ENCODE measurements at places on chromosomes 7 and 10.

DNA sequence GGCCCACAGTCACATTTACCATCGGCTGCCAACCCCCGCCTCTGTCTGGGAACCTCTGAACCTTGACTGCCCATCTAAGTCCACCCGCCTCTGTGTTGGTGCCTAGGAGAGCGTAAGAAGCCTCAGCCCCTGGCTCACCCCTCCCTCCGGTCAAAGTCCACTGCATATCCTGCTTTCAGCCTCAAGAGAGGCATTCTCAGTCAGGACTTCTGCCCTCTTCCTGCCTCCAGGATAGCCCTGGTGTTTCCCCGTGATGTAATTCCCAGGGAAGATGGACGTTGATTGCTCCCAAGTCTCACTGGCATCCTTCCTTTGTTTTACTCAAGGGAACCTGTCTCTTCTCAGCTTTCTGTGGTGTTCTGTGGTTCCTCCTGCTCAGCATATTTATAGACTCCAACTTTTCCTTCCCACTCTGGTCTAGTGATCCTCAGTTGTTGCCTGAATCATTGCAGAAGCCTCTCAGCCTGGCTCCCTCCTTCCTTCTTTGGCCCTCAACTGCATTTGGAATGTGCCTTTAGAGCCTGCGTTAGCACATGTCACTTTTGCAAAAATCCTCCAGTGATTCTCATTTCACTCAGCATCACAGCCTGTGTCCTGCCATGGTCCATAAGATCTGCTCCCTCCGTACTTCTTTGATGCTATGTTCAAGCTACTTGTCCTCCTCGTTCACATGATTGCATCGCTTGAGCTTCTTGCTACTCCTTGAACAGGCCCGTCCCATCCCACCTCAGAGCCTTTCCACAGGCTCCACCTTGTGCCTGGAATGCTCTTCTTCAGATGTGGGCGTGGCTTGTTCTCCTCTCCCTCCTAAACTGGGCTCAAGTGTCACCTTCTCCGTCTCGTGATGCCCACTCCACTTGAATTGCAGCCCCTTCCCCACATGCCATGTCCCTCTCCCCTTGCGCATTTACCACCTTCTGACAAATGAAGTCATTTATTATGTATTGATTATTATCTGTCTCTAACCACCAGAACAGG lies 124.2 kb downstream of the PLPP4 start:
- no peak for DNase-seq

- no peak for DNase-seq
Observed at GRCh38 chr10:91345716-91346115, 64.4 kb upstream of the HECTD2 start.

GRCh38 chr7:101950450-101951119 lies 133.2 kb downstream of the CUX1 start:
- no peak for DNase-seq

- no peak for DNase-seq
Observed at GRCh38 chr7:106731646-106732444, 70.9 kb upstream of the CCDC71L start.

GRCh38 chr7:81433692-81434331 lies 336.0 kb downstream of the HGF start:
- no peak for DNase-seq

- DNase-seq: no peak
Observed at GRCh38 chr7:127514499-127514898, 70.9 kb downstream of the GCC1 start.

DNA sequence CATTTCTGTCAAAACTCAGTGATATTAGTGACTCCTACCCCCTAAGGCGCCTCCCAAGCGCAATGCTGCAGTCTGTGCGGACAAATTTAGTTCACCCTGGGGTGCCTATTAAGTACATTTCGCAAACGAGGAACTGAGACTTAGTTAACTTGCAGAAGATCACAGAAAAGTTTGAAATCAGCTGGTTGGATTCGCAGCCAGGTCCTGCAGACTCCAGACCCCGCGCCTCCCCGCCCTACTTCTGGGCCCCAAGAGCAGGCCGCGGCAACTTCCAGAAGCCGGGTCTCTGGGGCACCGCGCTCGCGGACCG lies 588 bp downstream of the CYREN start:
- no peak for DNase-seq

GRCh38 chr7:28005075-28005846 lies 175.3 kb downstream of the JAZF1 start:
- DNase-seq: no peak

GRCh38 chr7:40761762-40762560 lies 627.2 kb downstream of the SUGCT start:
- no peak for DNase-seq

- DNase-seq: no peak
Observed at GRCh38 chr10:100687143-100688003, 58.0 kb upstream of the PAX2 start.

DNA sequence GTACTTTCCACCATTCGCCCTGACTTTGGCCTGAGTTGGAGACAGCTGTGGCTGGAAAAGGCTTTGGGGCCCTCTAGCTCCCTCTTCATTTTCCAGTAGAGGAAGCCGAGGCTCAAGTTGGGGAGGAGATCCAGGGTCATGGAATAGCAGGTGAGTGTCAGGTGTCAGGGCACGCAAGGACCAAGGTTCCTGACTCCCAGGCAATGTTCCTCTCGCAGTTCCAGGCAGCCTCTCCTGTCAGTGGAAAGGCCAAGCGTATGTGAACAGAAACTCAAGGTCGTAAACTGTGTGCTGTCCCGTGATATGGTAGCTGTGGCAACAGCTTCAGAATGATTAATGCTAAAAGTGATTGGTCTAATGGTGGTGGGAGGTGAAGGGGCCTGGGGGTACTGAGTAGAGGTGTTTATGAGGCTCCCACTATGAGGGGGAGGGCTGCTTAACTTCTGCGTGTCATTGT lies 13.2 kb downstream of the ADAMTS14 start:
- DNase-seq: no peak

- DNase-seq: no peak
Observed at GRCh38 chr7:47885309-47885986, 62.8 kb downstream of the PKD1L1 start.

DNA sequence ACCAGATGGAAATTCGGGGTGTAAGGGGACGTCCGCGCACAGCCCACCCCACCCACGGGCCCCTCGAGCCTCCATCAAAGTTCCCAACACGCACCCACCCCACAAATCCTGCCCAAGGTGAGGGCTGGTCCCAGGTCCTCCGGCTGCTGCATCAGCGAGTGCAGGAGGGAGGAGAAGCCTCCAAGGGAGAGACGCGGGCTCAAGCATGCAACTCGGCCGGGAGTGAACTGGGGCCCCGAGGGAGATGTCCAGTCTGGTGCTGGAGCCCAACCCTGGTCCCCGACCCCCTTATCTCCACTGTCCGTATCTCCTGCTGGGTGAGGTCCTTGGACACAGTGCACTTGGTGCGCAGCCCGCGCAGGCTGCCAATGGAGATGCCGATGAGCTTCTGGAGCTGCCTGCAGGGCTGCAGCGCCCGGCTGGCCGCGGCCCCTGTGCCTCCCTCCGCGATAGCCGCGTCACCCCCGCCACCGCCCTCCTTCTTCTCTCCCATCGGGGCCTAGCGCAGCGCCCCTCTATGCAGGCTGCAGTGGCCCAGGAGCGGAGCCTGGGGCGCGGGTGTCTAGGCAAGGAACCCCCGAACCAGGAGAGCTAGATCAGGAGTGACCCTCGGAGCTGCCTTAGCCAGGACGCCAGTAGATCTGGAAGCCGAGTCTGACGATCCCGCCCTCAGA lies 489.2 kb downstream of the ZNF33B start:
- no peak for DNase-seq

DNA sequence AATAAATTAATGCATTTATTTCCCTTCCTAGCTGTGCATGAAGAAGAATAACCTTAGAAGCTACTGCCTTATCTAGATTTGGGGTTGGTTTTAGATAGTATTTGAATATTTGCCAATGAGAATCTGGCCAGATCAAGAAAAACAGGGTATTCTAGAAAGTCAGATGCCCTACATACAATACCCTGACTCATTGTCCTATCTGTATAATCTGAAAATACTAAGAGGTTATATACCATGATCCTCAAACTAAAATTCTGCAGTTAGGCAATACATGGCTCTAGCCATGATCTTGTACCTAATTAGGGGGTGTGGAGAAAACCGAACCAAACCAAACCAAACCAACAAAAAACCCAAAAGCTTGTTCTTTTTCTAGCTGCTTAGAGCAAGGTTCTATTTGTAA lies 240.4 kb upstream of the LYZL1 start:
- DNase-seq: no peak

DNA sequence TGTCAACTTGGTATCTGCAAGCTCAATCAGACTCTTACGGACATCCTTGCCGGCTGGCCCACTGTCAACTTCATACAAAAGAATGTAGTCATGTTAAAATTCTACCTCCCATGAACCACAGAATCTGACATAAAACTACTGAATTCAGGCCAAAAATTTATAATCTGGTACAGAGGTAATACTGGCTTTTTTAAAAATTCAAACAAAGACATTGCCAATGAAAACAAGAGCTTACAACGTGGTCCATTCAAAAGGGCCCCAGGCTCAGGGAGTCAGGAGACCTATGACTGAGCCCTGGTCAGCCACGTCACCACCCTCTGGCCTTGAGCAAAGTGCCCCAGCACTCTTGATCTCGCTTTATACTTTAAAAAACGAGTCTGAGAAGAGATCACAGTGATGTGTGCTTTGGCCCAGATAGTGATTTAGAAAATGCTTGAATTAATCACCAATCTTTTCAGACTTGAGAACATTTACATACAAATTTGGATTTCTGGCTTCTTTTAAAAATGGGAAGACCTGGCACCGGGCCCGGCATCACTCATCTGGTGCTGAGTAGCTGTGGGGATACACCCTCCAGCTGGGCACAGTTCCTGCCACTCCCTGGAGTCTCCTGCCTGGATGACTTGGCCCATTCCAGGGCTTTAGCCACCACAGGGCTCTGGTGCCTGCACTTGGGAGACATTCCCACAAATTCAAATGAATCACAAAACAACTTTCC lies 94.1 kb downstream of the PIP4K2A start:
- DNase-seq: peak; percentile 74

DNA sequence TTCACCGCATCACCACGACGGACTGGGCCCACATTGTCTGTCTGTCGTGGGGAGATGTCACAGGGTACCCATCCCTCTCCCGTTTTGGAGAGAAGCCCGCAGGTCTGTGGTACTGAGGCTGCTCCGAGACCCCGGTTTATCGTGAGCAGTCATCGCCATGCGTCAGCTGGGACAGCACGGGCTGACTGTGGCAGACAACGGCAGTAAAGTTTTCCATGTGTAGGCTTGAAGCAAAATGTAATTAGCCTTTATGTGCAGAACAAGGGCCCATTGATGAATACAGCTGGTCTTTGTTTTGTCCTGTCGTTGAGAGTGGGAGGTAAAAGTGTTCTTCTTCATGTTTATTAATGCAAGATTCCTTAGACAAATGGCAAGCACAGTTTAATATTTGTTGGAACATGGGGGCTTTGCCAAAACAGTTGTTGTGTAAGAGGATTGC lies 167.4 kb upstream of the SH2B2 start:
- DNase-seq: no peak

DNA sequence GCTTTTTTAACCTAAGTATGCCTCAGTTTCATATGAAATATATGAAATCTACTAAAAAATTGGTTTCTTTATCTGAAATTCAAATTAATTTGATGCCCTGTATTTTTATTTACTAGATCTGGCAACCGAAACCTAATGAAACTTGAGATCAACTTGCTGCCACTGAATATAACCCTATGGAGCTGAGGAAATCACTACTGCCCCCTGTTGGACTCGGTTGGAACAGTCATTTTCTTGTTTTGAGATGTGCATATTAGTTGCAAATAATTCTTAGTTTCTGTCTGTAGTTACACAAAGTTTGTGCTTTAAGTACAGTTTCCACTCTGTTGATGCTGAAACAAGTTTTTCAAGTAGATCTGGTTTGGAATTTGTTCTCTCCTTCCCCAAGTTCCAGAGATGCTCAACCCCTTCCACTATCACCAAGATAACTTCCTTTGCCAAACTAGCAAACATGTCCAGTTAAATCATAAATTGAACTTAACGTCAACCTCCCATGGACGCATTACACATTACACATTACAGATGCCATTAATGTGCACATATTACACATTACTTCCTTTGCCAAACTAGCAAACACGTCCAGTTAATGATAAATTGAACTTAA lies 22.2 kb upstream of the EXOC4 start:
- DNase-seq: no peak
